ENCODE measurements at places on chromosomes 6 and 20.

GRCh38 chr20:34143951-34144350 lies 31.9 kb upstream of the EIF2S2 start:
- DNase-seq, result no peak

GRCh38 chr6:140636908-140637402 lies 1262.5 kb upstream of the CITED2 start:
- no peak for DNase-seq

- DNase-seq, result no peak
Measured at GRCh38 chr6:16063580-16063979, 65.3 kb upstream of the MYLIP start.

GRCh38 chr6:148701375-148701774 lies 45.5 kb upstream of the UST start:
- DNase-seq, result no peak

- no peak for DNase-seq
Measured at GRCh38 chr6:11486959-11487358, 50.6 kb upstream of the TMEM170B start.

DNA sequence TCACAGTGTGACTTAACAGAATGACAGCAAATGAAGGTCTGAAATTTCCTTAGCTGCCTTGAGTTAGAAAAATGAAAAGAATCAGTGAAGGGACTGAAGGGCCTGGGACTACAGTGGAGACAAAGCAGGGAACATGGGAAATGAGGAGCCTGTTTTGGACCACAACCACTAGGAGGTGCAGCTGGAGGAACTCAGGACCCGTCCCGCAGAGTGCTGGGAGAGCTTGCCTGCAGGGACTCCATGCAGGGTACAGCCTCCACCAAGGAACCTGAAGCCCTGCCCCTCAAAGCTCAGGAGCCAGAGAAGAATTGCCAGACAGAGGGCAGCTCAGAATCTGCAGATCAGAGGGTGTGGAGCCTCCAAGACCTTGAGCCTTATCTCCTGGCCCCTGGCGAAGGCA lies 50.7 kb downstream of the LRFN2 start:
- no peak for DNase-seq

- no peak for DNase-seq
Measured at GRCh38 chr20:37976887-37977286, 56.4 kb downstream of the TTI1 start.

- DNase-seq, result no peak
Measured at GRCh38 chr6:15672291-15672690, 9.5 kb upstream of the DTNBP1 start.

- DNase-seq, result no peak
Measured at GRCh38 chr20:25277051-25277801, 29.3 kb downstream of the PYGB start.

GRCh38 chr6:22147921-22148776 lies 148.7 kb downstream of the PRL start:
- DNase-seq, result no peak

GRCh38 chr6:11604836-11605506 lies 67.4 kb downstream of the TMEM170B start:
- DNase-seq, result no peak

- DNase-seq, result no peak
Measured at GRCh38 chr20:3865887-3866407, 19.3 kb downstream of the MAVS start.

DNA sequence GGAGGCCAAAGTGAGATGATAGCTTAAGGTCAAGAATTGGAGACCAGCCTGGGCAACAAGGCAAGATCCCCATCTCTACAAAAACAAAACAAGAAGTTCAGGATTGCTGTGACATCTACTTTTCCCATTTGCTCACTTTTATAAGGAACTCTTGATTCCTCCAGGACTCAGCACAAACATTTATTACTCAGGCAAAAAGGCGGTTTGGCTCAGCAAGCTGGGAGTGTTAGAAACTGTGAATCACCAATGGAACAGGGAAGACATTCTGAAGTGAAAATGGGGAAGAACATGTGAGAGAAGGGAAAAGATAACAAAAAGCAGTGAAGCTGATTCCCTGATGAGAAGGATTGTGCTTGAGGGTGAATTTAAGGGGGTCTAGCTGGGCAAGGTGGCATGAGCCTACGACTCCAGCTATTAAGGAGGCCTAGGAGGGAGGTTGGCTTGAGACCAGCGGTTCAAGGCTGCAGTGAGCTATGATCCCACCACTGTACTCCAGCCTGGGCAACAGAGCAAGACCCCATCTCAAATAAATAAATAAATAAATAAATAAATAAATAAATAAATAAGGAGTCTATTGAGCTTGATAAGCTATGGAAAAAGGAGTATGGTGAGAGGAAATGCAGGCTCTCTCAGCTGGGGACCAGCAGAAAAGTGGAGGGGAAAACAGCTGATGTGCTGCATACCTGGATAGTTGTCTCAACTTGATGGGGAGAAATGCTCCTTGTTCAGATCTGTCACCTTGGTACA lies 65.4 kb upstream of the HDDC2 start:
- no peak for DNase-seq

DNA sequence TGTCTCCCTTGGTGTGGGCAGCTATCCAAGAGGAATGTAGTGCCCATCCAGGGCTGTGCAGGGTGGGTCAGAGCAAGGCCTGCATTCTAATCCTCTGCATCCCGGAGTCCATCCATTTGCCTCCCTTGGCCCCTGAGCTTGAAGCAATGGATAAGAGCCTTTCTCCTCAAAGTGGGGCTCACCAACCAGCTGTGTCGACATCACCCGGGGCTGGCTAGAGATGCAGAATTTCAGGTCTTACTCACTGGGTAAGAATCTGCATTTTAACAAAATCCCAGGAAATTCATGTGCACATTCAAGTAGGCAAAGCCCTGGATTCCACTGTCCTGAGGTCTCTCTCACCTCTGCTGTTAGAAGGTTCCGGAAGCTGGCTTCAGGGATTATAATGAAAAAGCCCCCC lies 95.3 kb downstream of the MDGA1 start:
- DNase-seq, result no peak

DNA sequence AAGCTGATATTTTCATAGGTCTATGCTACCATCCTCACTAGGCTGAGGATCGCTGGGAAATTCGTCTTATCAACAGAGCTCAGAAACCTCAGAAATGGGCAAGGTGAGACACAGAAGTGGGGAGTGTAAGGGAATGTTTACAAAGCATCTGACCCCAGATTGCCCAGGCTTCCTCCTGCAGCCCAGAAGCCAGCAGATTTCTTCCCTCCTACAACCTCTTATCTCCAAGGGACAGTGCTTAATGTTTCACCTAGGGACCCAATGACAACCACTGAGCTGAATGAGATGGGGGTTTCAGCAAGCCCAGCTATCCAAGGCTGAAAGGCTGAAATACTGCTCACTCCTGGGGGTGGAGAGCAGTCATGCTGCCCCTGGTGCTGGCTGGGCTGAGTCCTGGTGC lies 52.4 kb upstream of the TBC1D7 start:
- DNase-seq, result no peak

DNA sequence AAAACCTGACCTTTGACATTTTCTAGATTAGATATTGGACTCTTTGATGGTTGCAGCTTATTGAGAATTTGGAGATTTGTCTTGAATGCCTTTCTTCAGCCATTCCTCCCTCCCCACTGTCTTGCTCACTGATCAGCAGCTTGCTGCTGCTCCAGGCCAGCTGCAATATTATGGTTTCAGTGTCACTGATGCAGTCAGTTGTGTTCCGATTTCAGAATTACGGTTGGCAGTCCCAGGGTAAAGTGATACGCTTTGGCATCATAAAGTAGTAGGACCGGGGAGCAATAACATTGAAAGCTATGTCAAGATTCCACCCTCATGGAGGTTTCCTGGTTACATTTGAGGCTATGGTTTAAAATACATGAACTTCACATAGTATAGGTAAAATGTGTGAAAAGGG lies 152.6 kb downstream of the BCKDHB start:
- no peak for DNase-seq

DNA sequence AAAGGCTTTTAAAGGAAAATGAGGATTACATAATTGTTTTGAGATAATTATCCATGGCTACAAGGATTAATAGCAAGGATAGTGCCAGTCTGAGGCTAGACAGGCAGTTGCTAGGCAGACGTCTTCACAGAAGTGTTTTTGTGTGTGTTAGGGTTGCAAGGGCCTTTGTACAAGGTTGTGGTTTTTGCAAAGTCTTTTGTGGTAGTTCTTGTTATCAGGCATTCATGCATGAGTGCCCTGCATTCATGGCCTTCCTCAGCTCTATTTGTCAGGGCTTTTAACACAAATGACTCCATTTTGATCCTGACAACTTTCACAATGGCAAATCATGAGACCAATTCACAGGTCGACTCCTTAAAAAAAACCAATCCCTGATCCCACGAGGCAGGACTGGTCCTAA lies 68.1 kb upstream of the TXNDC5 start:
- no peak for DNase-seq

DNA sequence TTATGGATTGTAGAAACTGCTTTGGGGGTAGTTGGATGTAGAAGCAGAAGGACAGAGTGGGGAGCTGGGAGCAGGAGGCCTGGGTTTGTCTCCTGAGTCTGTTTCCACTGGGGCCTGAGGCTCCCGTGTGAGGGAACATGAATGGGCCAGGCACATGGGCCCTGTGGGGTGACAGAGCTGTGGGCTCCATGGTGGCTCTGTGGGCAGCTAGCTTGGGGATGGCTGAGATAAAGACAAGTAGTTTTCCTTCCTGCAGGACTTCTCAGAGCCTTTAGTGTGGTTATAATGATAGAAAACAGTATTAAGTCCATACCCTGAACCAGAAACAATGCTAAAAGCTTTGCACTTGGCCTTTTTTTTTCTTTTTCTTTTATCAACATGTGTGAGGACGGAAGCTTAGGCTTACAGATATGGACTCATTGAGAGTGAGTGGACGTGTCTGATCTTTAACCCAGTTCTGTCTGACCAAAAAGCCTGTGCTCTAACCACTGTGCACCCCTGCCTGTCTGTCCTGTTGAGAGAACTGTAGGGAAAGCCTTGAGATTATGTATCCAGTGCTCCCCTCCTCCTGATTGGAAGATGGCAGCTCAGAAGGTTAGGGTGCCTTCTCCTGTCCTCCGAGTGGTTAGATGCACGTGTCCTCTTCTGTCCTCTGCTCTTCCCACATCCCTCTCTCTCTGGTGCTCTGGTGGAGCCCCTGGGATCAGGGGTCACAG lies 98.3 kb downstream of the CDH26 start:
- peak; percentile 41 for DNase-seq

GRCh38 chr6:53828215-53828614 lies 33.4 kb downstream of the LRRC1 start:
- DNase-seq, result no peak

DNA sequence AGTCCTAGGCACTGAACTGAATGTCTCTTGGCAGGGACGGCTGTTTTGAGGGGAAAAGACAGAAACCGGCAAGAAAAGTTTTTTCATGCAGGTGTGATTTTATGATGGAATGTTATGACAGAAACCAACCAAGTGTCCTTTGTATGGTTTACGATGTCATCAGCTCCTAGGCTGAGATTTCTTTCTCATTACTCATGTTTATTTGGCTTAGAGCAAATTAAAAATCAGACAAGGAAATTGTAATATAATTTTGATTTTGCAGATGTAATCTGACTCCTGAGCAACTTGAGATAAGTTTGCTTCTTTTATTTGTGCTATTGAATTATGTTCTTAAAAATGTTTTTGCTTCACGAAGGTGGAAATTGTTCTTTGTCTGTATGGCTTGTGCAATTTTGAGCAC lies 58.8 kb upstream of the MAP3K7 start:
- no peak for DNase-seq

DNA sequence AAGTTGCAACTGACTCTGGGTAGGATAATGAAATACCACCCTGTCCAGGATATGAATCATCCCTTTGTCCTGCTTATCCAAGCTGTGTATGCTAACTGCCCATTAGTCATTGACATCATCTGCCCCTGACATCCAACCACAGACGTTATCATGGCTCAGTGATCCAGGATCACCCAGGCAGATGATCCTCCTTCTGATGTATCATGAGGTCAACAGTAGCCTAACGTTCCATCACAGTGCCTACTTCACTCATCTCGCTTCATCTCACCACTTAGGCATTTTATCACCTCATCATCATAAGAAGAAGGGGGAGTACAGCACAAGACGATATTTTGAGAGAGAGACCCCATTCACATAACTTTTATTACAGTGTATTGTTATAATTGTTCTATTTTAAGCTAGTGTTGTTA lies 13.4 kb upstream of the BTN3A2 start:
- no peak for DNase-seq

GRCh38 chr6:39758905-39759605 lies 33.1 kb upstream of the DAAM2 start:
- DNase-seq, result no peak

Measured in KG1 (cell line).